ENCODE measurements at places on chromosomes 3 and 15.

GRCh38 chr3:140850210-140850955, 91.3 kb upstream of the SLC25A36 start:
- DNase-seq, result no peak

GRCh38 chr3:171944118-171945016, 95.0 kb upstream of the FNDC3B start:
- DNase-seq, result no peak

- DNase-seq, result no peak
Observed at GRCh38 chr3:4409415-4409814, 57.7 kb downstream of the SUMF1 start.

DNA sequence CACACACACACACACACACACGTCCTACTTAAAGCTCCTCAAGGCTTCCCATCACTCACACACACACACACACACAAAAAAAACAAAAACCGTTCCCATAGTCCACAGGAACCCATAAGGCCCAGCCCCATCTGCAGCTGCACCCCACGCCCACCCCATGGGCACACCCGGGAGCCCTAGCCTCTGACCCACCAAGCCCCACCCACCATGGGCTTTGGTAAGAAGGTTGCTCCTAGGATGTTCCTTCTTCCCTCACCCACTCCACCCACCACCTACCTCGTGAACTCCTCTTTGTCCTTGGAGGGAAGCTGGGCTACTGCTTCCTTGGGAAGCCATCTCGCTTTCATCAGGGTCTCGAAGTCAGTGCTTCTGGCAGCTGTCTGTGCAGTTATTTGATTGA, 115.1 kb downstream of the TPRA1 start:
- no peak for DNase-seq

DNA sequence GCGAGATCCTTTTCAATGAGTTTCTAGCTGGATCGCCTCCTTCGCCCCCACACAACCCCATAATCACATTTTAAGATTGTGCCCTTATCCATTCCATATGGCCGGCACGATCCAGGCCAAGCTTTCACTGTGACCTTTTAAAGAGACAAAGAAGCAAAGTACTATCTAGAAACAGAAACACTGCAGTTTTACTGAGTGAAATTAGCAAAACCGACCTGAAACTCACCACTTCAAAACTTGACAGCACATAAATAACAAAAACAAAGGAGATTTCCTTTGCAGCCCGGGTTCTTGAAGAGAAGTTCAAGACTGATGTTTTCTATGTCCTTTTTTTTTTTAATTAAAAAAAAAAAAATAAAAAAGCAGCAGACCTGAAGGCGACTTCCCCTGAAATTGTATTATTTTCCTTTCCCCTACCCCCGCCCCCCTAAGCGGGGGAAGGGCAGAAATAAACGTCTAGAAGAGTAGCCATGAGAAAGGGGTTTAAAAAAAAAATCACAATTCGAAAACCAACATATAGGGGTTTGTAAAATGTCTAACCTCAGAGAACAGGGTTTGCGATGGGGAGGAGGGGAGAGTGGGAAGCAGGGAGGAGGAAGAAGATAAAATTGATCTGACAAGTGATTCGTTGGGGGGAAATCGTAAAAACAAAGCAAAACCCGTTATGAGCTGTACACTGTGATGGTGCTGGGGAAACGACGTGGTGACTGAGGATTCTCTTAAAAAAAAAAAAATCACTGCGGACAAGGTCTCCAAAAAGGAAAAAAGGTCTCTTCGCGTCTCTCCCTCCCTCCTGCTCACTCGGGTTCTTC, 1.5 kb downstream of the SATB1 start:
- peak; percentile 55 for DNase-seq

DNA sequence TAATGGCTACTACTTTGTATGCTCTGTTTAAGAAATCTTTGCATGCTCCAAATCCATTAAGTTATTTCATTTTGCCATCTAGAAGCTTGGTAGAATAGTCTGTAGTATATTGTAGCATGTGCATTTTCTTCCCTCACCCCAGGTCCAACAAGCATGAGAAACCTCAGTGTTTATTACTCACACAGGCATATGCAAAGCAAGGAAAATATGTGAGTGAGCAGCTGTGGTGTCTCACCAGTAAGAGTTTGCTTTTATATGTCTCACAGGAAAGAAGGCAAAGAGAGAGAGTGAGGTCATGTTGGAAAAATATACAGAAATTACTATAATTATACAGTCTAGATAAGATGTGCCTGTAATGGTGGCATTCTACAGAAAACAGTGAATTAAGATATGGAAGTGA, 312.5 kb downstream of the C3orf38 start:
- no peak for DNase-seq
